ENCODE measurements at places on chromosomes 16 and 17.

GRCh38 chr17:55571095-55571494 is 59.8 kb upstream of the SMIM36 start:
- no peak for DNase-seq

DNA sequence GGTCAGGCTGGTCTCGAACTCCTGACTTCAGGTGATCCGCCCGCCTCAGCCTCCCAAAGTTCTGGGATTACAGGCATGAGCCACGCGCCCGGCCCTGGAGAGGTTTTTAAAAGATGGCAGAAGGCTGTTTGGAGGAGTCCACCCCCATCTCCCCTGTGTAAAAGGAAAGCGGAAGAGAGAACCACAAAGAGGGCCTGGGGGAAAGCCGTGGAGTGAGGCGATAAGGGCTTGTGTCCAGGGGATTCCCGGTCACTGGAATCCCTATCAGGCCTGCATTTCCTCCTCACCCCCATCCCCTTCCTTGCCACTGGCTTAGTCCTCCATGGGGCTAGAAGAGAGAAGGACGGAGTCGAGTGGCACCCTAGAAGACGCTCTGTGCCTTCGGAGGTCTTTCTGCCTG is at the start of gene GP1BA:
Gene GP1BA, plus strand, starts transcription at position 315 of the 400 bp plus-strand sequence. CDS start 328 bp downstream, outside the sequence.
- no peak for DNase-seq

DNA sequence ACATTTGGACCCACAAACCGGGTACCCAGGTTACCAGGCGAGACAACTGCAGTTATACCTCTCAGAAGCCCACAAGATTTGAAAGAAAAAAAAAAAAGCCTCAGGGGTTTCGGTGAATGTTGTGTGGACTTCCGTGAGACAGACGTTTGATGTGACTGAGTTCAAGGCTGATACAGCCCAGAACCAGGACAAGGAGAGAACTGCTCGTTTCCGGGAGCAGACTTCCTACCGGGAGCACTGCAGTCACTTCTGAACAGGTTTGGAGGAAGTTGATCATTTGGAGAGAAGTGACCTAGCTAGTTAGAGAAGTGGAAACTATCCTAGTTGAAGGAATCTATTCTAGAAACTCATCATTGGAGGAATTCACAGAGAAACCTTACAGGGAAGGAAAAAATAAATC is 847 bp downstream of the CKLF start:
- DNase-seq, result no peak

DNA sequence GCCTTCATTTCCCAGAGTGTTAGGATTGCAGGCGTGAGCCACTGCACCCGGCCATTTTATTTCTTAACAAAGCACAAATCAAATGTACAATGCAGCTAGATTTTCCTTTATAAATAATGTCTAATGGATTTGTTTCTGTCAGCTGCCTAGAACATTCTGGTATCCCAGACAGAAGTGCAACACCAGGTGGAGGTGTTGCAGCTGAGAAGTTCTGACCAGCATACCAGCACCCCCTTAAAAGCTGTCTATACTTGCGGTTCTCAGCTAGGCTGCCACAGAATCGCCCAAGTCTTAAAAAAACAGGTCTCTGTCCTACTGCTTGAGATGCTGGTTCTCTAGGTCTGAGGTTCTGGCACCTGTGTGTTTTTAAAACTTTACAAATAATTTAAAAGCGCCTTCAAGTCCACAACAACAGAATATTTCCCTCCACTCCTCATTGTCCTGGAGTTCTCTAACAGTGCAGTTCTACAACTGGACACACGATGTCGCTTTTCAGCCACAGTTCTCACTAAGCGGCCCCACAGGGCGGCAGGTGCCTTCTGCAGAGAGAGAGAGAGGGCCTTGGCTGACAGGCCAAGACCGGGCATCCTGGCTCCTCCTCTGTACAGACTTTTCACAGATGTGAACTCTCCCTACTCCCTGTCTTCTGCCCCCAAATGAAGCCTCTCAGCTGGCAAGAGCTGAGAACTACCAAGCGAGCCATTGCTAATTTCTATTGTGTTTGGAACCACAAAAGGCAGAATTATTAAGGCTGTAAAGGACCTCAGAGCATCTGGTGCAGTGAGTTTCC is 32.6 kb upstream of the MEOX1 start:
- DNase-seq, result no peak

GRCh38 chr17:50062293-50063243 is 6.7 kb downstream of the ITGA3 start:
- DNase-seq, result peak; percentile 30

- DNase-seq, result no peak
These were observed 67.9 kb downstream of the N4BP1 start for GRCh38 chr16:48542020-48542473.

DNA sequence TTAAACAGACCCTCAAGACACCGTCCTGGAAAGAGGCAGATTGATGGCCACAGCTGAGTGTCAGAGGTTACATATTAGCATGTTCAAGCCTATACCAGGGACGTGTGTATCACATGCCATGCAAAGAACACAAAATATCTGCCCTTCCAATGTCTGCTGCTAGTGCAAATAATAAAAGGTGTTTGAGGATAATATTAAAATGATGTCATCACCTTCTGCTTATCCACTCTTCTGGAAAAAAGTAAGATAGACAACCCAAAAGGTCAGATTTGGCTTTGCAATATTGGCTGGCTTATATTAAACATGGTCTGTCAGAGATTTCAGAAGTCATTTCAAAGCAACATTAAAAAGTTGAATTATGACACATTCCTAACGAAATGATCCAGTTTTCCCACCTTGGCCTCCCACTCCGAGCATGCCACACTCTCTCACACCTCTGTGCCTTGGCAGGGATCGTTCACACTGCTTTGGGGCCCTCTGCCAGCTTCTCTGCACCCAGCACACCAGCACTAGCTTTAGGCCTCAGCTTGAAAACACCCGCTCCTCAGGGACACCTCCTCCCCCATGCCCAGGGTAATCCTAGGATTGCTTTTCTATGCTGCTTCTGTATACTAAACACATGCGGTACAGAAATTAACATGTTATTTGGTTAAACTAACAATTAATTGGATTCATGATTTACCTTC is 248.2 kb downstream of the NTN1 start:
- no peak for DNase-seq

GRCh38 chr16:11507991-11508390 is 78.7 kb downstream of the LITAF start:
- no peak for DNase-seq

DNA sequence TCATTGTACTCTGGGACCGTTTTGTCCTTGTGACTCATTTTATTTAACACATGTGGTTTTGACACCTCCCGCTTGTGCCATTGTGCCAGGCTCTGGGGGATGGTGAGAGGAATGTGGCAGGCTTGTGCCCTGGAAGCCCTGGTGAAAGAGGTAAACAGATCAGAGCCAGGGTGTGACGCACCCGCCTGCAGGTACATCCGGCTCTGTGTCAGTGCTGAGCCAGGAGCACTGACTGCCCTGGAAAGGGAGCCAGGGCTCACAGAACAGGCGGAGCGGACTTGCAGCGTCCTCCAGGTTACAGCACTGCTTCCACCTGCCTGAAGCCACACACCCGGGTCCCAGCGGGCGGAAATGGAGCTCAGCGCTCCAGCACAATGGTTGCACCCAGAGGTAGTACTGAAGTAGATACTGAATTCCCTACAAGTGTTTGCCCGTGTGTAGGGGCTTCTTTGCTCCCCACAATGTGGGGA is 30.6 kb downstream of the CDRT15 start:
- DNase-seq, result no peak

GRCh38 chr17:82281502-82282238 is 8.2 kb upstream of the CSNK1D start:
- DNase-seq, result no peak

DNA sequence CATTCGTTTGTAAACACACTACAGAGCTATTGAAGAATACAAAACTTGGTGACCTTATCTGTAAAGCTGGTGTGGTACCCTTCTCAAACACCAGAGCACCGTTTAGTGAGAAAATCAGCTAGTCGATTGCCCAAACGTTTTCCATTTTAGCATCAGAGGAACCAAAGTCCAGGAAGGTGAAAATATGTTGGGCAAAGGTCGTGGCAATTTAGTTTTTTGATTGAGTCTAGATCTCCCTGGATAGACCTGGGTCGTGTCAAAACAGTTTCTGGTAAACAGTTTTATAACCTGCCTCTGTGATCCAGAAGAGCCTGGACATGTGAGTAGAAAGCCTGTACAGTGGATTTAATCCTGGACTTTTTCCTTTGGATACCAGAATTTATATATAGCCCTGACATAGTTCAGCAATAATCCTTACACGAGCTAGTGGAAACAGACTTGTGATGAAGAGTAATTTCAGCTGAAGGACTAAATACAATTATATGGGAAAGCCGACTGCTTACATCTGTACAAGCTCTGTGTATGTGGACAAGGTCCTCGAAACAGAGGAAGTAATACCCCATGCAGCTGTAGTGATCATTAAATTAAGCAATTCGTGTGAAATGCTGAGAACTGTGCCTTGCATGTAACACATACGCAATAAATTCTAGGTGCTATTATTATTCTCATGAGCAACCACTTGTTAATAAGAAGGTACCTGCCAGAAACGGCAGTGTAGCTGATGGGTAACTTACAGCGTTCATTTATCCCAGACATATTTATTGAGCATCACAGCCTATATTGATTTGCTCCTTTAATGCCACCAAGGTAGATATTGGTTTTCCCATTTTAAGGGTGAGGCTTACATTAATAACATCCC is 72.5 kb downstream of the MAP2K6 start:
- no peak for DNase-seq

GRCh38 chr16:68324780-68325357 is 14.1 kb downstream of the PRMT7 start:
- DNase-seq, result no peak

DNA sequence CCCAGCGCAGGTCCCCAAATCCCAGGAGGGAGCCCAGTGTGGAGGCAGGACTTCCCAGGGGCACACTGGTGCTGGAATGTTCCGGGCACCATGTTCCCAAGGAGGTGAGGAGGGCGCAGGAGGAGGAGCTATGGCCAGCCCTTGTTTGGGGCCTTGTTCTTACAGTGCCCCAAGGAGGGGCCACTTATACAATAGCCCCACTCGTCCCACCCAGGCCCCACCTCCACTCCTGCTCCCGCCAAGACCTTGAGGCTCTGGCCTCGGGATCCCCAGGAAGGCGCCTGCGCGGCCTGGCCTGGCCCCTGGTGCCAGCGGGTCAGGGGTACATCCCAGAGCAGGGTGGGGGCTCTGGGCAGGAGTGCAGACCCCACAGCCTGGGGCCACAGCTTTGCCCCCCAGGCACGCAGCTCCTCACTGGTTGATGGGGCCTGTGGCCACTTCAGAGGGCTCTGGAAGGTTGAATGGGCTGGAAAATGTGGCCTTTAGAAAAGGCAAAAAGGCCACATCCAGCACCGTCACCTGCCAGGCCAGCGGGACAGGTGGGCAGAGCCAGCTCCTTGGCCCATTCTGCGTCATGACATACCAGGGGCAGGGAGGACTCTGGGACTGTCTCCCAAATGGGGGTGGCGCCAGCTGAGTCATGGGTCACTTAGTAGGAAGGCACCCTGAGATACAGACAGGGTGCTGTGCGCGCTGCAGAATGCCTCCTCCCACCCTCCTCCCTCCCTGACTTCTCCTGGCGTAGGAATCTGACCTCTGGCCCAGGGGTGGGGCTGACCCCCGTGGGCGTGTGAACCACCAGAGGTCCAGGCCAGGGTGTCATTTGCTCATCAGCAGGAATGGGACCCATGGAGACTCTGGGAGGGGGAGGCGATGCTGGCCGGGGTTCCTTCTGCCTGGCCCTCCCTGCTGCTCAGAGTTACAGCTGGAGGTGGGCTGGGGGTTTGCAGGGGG is 32.3 kb upstream of the PVALEF start:
- no peak for DNase-seq

- no peak for DNase-seq
These were observed 244.9 kb downstream of the STX8 start for GRCh38 chr17:9330611-9331271.

GRCh38 chr16:72847187-72848027 is 200.5 kb downstream of the ZFHX3 start:
- no peak for DNase-seq
